ENCODE measurements at places on chromosomes 16 and 17.

GRCh38 chr17:55632893-55633292 lies 89.8 kb downstream of the TMEM100 start:
- DNase-seq = no peak

GRCh38 chr17:74584292-74585060 lies 7.6 kb downstream of the CD300LD start:
- DNase-seq = no peak

GRCh38 chr17:27544350-27545131 lies 86.4 kb upstream of the LGALS9 start:
- DNase-seq = peak; percentile 8

DNA sequence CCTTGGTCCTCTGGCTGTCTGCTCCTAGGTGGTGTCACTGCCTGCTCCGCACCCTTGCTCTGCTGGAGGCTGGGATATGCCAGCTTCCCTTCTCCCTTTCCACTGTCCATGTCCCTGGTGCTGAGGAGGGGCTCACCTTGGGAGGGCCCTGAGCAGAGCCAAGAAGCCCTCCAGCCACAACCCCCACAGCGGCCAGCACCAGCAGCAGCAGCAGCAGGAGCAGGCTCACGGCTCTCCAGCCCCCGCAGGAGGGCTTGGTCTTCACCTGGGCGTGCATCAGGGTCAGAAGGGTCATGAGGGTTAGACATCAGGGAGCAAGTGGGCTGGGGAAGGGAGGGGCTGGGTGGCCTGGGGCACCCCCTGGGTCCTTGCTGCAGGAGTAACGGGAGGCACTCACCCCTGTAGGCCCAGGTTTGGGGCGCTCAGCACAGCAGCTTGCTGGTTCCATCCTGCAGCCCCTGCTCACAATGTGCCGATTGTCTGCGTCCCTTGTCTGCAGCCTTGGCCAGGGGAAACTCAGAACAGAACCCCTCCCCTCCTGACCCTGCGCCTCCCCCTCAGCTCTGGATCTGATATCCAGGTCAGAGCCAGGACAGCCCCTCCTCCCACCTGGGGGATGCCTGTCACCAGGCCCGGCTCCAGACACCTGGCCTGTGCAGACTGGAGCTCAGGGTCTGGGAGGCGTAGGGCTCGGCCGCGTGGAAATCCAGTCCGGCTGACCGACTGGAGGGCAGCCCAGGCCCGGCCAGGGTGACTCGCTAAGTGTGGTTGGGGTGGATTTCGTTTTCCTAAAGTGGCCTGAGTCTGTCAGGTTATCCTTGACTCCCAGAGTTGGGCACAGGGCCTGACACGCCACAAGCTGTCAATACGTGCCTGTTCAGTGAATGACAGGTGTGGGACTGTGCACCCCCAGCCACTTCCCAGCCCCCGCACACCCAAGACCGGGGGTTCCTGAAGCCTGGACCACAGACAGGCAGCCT lies at the start of gene BRICD5:
Gene BRICD5, minus strand, starts transcription at position 478 of the 980 bp plus-strand sequence. Its CDS starts 30 bp downstream, at position 448.
- DNase-seq = no peak

DNA sequence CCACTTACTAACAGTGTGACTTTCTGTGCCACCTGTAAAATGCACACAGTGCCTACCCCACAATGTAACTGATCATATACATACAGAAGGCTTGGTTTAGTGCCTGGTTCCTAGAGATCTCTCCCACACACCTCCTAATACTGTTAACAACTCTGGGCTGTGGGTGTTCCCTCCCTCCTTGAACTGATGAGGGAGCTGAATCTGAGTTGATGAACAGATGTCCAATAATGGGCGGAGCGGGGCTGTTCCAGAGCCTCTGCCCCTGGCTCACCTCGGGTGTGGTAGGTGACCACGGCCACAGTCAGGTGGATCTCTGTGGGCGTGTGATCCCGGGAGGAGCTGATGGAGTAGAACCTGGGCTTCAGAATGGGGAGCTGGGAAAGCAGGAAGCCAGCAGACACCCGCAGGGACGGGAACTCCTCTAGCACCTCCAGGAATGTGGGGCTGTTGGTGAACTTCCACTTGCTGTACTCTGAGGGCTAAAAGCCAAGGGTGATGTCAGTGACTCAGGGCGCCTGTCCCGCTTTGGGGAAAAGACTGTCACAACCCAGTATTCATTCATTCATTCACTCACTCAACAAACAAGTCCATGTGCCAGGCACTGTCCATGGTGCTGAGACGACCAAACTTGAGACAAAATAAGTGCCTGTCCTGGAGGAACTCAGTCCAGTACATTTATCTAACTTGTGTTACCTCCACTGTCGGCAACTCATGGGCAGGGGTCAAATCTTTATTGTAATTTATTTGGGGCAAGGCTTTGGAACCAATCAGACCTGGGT lies 37.6 kb downstream of the NOS2 start:
- DNase-seq = no peak

GRCh38 chr17:51355441-51356410 lies 95.4 kb downstream of the UTP18 start:
- DNase-seq = no peak

DNA sequence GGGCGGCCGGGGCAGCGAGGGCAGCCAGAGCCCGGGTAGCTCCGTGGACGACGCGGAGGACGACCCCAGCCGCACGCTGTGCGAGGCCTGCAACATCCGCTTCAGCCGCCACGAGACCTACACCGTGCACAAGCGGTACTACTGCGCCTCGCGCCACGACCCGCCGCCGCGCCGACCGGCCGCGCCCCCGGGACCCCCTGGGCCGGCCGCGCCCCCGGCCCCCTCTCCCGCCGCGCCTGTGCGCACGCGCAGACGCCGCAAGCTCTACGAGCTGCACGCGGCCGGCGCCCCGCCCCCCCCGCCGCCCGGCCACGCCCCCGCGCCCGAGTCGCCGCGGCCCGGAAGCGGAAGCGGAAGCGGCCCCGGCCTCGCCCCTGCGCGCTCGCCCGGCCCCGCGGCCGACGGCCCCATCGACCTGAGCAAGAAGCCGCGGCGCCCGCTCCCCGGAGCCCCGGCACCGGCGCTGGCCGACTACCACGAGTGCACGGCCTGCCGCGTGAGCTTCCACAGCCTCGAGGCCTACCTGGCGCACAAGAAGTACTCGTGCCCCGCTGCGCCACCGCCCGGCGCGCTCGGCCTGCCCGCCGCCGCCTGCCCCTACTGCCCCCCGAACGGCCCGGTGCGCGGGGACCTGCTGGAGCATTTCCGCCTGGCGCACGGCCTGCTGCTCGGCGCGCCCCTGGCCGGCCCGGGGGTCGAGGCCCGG lies 36.1 kb upstream of the ZC3H18 start:
- peak; percentile 57 for DNase-seq

GRCh38 chr16:53743149-53743566 lies 39.2 kb downstream of the FTO start:
- DNase-seq = no peak

DNA sequence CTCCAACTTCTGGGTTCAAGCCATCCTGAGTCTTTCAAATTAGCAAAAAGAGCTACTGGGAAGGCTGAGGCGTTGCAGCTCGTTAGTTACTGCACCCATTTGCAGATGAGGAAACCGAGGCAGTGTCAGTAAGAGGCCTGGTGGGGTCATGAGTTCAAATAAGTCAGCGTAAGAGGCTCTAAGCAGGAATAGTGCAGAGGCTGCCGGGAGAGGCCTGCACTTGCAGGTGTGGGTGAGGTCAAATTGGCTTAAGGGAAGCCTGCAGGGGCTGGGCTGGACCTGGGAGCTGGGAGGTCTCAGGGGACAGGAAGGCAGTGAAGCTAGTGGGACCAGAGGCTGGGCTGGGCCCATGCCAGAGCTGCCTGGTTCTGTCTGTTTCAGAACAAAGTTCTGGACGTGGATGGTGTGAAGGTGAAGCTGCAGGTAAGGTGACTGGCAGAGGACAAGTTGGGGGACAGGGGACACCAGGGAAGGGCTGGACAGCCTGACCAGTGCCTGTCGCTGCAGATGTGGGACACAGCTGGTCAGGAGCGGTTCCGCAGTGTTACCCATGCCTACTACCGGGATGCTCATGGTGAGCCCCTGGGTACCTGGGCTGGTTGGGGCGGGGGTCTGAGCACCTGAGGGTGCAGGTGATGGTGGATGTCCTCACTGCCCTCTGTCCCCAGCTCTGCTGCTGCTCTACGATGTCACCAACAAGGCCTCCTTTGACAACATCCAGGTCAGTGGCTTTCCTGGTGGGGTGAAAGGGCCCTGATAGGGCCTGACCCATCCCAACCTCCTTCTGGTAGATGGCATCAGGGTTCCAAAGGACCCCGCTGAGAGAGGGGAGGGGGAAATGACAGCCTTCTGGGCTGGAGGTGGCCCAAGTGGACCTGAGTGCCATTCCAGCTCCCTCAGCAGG lies 3.0 kb downstream of the RAB26 start:
- no peak for DNase-seq

DNA sequence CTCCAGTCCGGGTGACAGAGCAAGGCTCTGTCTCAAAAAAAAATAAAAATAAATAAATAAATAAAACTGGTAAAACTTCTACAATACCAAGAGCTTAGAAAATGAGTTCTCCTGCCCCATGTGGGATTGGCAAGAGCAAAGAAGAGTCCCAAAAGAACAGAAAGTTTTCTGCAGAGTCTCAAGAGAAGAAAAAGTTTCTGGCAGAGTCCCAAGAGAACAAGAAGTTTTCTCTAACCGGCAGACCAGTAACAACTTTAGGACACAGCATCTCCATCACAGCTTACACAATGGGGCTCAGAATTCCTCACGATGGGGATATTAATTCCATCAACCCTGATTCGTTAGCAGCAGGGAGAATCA lies 1.1 kb downstream of the SLC39A11 start:
- DNase-seq = no peak

GRCh38 chr17:37884516-37884915 lies 39.7 kb upstream of the TBC1D3K start:
- no peak for DNase-seq

DNA sequence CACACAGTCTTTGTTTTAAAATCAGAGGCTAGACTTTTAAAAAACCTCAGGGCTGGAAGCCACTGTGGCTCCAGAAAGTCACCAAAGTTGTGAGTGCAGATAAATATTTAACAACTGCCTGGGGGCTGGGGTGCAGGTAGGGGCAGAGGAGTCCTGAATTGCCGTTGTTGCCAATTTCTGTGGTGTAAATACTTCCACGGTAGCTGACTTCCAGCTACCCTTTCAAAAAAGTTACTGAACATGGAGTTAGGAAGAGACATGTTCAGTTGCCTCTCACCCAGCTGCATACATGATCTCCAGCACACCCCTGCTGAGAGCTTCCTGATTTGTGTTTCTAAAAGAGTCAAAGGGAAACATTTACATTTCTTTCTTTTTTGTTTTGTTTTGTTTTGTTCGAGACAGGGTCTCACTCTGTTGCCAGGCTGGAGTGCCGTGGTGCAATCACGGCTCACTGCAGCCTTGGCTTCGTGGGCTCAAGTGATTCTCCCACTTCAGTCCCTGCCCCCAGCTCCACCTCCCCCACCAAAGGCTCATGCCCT lies 58.7 kb downstream of the PLXDC1 start:
- no peak for DNase-seq

DNA sequence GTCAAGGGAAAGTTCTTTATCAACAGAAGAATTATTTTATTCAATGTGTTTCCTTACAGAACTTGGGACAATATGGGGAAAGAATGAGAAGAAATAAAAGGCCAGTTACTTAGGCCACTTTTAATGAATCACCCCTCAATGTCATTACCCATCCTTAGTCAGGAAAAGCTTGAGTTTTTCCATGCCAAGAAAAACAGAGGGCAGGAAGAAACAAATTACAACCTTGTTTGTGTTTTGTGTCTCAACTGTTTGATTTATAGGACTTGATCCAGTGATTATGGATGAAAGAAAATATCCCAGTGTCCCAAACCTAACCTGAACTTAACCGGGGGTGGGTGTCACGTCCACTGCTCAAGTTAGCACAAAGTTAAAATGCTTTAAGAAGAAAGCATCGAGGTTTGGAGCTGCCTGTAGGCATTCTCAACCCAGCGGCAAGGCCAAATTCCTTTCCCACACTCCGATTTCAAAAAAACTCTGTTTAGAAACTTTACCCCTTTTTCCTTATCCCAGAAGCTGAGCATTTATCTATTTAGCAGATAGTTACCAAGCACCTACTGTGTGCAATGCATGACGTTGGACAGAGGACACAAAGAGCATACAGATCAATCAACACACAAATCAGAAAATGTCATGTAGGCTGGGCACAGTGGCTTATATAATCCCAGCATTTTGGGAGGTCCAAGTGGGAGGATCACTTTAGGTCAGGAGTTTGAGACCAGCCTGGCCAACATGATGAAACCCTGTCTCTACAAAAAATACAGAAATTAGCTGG lies 14.0 kb upstream of the CYB5B start:
- no peak for DNase-seq

- DNase-seq = no peak
Measured at GRCh38 chr16:19520861-19521331, 1.0 kb downstream of the GDE1 start.

DNA sequence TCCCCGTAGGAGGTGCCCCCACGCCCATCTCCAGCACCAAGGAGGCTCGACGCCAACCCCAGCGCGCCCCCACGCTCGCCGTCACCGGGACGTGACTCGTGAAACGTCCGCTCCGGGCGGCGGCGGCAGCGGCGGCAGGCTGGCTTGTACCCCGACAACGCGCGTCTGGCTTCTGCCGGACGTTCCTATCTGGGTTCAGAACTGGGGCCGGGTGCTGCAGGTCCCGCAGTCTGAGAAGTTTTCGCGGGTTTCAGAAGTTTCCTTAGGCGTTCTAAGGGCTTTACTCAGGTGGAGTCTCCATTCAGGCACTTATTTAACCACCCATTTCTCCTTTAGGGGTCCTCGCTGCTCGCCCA lies 672 bp upstream of the ALKBH5 start:
- peak; percentile 66 for DNase-seq

DNA sequence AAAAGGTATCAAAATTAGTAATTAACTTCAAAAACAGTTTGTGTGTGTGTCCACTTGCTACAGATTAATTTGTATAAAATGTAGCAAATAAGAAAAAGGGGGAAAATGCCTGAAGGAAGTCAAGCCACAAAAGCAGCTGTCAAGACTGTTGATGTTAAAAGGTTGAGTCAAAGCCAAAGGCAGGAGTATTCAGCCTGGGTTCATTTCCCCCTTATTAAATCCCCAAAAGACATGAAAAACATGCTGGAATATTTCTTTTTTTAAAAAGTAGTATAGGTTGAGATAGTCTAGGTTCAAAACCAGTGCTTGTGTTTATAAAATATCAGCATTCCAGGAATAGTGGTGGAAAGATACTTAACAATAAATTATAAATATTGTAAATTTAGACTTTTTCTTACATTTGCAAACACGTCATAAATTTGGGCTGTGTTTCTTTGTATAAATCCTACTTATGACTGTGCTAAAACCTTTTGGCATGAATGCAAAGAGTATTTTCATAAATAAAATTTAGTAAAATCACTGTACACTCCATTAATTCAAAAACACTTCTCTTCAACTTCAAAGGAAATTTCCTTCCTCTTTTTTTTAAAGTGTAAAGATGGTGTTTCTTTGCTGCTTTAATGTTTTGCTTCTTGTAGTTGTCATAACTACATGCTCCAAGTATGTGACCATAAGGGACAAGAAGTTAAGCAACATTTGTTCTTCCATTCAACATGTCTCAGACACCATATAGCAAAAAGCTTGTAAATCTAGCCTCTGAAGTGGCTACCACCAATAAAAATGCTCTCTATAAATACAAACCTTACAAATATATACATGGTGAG lies 72.0 kb downstream of the SKAP1 start:
- no peak for DNase-seq

DNA sequence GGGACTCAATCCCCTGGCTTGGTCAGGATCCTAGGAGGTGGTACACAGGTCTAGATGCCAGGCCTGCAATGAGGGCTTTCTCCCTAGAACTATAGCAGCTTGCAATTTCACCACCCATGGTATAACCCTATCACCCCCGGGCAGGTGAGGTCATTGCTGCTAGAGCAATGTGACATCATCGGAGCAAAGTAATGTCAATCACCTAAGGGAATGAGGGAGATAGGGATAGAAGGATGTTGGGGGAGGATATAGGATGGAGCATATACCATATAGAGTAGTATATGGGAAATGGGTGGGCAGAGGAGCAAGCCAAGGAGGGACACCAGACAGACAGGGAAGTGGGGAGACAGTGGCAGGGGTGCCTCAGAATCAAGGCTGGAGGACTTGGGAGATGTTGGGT lies 3.3 kb downstream of the KCNH4 start:
- no peak for DNase-seq
